ENCODE measurements at places on chromosomes 3 and 15.

- no peak for DNase-seq
These were observed 167.2 kb downstream of the PLD1 start for GRCh38 chr3:171643033-171643432.

DNA sequence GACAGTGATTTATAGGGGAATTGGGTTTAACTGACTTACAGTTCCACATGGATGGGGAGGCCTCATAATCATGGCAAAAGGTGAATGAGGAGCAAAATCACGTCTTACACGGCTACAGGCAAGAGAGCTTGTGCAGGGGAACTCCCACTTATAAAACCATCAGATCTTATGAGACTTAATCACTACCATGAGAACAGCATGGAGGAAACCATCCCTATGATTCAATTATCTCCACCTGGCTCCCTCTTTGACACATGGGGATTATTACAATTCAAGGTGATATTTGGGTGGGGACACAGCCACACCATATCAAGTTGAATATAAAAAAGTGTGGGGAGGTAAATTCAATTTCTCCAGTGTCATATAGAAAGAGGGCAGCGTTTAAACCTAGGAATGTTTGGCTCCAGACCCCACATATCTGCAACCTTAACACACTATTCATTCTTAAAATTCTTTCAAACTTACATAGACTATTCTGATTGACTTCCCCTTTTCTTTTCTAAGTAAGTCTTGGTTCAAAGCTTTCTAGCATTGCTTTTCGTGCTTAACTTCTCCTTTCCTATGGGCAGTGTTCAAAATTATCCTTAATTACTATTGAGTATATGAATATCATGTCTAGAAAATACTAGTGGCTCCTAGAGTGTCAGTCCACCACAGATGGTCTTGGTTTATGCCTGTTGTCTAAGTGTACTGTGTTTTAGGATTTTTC is 446.7 kb upstream of the GBE1 start:
- DNase-seq: no peak

GRCh38 chr15:70267879-70268278 is 170.2 kb upstream of the TLE3 start:
- DNase-seq: no peak

GRCh38 chr3:125310623-125311081 is 64.5 kb downstream of the ZNF148 start:
- peak; percentile 49 for DNase-seq

DNA sequence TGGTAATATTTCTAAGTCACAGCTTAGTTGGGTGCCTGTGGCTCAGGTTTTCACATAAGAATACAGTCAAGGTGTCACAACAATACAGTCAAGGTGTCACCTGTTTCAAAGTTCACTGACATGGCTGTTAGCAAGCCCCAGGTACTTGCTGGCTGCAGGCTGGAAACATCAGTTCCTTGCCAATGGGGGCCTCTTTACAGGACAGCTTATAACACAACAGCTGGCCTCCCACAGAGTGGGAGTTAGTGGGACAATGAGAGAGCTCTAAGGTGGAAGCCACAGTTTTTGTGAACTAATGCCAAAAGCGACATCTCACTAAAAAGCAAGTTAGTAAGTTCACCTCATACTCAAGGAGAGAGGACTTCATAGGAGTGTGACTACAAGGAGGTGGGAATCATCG is 45.4 kb downstream of the GPR156 start:
- no peak for DNase-seq

GRCh38 chr3:34783876-34784275 is 855.4 kb upstream of the ARPP21 start:
- no peak for DNase-seq

DNA sequence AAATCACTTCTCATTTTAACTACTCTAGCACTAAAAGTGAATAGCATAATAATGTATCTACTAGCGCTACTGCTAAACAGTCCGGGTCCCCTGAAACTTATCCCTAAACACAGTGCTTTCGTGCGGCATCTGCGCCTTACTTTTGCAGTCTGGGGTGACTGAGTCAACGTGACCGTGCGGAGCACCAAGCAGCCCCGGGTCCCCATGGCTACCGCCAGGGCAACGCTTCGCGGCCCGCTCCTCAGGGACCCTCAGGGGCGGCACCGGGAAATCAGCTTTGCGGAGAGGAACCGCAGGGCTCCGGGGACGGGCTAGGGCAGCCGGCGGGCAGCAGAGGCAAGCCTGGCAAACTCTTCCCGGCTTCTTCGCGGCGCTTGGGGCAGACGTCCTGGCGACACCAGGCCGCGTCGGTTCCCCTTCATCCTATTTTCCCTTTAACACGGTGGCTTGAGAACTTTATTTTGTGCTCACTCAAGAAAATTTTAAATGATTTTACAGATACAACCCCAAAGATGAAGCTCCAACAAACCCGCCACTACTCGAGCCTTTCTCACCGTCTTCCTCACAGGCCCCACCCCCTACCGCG is 757 bp upstream of the DIPK2A start:
- peak; percentile 47 for DNase-seq

DNA sequence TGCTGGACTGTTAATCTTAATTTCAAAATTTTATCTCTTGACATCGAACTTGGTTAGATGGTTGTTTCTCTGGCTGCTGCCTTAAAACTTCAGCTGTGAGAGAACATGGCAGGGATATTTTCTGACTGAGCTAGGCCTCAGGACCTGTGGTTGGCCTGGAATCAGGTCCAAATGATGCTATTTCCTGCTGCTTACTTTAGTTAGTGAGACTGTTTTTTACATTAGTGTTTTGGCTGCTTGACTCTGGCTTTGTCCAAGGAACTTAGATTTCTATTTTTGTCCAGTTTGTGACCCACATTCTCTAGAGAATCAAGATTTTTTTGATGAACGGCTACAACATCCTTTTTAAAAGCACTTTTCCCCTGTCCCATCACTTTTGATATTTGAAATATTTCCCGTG is 497.9 kb upstream of the SGO1 start:
- no peak for DNase-seq

- DNase-seq: peak; percentile 78
These were observed 29.0 kb downstream of the CPOX start for GRCh38 chr3:98564282-98565005.

GRCh38 chr15:74663303-74664027 is 32.4 kb downstream of the EDC3 start:
- no peak for DNase-seq

DNA sequence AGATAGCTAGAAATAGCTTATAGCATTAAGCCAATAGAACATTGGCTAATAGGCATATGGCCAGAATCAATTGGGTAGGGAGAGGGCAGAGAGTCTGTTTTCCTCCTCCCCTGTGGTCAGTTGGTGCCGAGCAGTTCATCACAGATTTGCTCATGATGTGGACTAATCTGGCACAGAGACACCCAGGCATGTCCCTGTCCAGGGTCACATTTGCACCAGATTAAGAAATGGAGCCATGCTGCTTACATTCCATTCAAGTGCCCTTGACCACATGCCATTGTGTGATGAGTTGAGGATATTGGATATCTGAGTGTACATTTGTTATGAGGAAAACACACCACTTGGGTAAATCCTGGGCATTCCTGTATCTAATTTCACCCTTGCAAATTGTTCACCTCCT is 53.4 kb downstream of the USP13 start:
- no peak for DNase-seq

DNA sequence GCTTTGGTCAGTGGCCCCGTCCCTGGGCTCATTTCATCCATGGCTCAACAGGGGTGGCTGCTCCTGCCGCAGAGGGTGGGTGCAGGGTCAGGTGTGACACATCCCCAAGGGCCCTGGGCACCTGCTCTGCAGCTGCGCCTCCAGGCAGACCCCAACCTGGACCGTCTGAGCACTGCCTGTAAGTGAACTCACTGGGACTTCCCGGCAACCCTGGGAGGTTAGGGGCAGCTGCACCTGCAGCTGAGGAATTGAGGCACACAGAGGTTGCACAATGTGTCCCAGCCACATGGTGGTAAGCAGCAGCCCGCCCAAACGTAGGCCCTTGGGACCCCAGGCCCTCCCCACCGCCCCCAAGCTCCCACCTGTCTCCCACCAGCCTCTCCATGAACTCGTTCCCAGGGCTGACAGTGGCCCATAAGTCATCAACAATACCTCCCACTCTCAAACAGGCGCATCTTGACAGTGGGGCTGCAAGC is 55.1 kb downstream of the PLXNA1 start:
- DNase-seq: no peak

DNA sequence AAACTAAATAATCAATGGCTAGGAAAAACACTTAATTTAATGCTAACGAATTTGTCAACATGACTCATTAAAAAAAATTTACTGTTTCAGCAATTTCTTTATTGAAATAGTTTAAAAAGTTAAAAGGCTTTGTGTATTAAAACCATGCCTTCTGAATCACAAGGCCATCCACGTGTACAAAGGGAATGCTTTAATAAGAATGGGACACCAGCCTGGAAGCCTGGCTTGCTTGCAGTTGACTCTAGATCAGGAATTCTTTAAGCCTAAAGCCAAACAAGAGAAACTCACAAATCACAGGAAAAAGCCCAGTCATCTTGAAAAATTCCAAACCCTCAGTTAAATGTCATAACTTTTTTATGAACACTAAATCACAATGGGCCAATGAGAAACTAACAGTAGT is 137.6 kb downstream of the PEAK1 start:
- no peak for DNase-seq

DNA sequence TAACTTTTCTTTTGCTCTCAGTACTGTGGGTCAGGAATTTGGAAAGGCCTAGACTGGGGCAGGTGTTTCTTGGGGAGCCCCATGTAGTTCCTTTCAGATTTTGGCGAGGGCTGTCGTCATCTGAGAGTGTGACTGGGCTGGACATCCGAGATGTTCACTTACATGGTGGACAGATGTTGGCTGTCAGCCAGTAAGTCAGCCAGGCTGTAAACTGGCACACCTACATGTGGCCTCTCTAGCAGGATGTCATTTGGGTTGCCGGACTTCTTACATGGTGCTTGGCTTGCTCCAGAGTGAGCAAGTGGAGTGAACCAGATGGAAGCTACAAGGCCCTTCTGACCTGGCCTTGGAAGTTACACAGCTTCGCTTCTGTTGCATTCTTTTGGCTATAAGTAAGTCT is 20.7 kb downstream of the TATDN2 start:
- DNase-seq: no peak

DNA sequence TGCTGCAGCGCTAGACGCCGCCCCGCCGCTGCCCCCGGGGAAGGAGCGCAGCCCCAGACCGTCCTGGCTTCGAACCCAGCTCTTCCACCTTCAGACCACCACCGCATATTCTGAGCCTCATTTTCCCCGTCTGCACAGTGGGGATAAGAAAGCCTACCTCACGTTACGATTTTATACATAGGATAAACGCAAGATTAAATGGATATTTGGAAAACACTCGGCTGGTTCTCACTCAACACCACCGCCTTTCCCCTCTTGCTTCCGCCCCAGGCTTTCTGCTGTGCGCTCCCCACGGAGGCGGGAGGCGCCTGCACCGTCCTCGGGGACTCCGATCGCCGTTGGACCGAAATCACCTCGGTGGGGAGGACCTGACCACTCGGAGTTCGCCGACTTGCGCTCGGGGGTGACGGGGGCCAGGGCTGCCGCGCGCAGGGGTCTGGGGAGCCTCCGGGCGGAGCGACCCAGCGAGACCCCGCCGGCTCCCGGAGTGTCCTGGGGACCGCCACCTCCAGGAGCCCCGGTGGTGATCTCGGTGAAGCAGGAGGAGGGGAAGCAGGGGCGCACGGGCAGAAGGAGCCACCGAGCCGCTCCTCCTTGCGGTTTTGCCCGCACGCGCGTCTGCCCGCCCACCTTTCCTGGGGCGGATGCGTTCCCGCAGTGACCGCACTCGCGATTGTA is 4.0 kb downstream of the FBXL22 start:
- DNase-seq: peak; percentile 56

GRCh38 chr15:66133247-66133885 is 120.2 kb downstream of the MEGF11 start:
- DNase-seq: no peak

DNA sequence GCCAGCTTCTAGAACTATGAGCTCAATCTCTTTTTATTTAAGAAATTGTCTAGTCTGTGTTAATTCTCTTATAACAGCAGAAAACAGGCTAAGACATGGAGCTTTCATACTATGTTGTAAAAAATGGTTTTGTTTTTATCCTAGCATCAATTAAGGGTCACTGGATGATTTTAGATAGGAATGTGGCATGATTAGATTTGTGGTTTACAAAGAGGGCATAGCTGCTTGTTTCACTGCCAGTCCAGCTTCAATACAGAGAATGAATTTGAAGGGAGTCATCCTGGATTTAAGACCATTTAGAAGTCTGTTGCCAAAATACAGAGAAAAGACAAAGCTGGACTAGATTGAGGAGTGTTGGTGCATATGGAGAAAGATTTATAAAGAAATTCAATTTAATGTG is 532.6 kb upstream of the CCDC54 start:
- DNase-seq: no peak

- DNase-seq: no peak
These were observed 27.7 kb downstream of the EMC4 start for GRCh38 chr15:34252545-34252944.

GRCh38 chr15:32675466-32675865 is 34.0 kb downstream of the SCG5 start:
- DNase-seq: no peak

- no peak for DNase-seq
These were observed 124.0 kb downstream of the NR1D2 start for GRCh38 chr3:24069045-24069444.

DNA sequence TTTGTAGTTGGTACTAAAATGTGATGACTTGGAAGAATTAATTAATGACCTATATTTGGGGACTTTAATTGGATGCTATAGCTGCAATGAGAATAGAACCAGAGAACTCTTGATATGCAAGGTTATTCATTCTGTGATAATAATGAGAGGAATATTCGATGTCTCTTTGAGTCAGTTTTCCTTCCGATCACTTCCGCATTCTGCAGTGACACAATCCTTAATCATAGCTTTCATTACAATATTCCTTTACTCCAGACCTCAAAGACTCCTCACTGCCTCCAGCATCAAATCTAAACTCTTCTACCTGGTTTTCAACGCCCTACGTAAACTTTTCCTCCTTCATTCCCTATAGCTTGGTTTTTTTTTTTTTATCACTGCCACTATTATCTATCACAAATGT is 21.6 kb downstream of the B3GNT5 start:
- no peak for DNase-seq

- no peak for DNase-seq
These were observed 64.1 kb downstream of the TLE3 start for GRCh38 chr15:70033529-70034140.
